GM12864 (cell line): ENCODE measurements at places on chromosomes 16 and 17.

DNA sequence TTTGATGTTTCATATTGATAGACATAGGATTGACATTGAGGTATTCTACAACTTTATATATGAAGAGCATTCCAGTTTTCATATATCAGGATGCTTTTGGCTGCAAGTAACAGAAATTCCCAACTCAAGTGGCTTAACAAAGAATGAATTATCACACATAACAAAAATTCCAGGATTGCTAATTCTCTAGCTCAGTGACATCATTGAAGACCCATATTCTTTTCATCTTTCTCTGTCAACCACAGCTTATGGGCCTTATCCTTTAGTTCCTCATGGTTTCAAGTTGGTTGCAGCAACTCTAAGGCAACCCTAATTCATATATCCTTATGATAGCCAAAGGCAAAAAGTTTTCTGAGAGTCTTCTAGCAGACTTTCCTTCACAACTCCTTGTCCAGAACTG is 91.5 kb upstream of the HAS3 start:
- DNase-seq, result no peak

GRCh38 chr17:55587608-55588139 is 76.4 kb upstream of the SMIM36 start:
- DNase-seq, result no peak

DNA sequence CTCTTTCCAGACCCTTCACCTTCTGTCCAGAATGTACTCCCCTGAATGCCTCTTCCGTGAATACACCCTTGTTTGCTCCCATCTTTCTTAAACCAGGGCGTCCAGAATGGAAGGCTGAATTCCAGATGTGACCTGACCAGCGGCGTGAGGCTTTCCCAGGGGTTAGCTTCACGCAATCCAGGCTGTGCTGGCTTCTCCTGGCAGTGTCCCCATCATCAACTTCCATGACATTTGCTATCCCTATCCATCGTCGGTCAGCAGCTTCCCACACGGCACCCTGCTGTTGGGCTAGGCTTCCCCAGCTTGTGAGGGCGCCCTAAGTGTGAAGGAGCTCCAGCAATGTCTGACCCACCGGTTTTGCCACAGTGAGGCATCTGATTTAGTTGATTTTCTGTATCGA is 339.8 kb upstream of the TNRC6C start:
- no peak for DNase-seq

DNA sequence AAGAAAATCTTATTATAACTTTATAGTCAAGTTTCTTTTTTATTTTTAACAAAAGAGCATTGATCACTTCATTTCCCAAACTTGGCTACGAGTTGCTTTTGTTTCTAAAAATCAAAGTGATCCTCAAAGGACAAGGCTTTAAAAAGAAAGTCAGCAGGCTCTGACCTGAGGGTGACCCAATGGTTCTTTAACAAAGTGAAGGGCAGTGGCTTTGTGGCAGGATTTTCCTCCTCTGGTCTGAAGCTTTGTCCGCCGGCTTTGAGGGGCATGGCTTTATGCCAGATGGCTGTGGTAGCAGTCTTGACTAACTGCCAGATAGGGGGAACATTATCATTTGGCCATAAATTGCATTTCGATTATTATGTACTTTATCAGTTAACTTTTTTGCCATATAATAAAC is 28.5 kb downstream of the IQCK start:
- DNase-seq, result no peak

GRCh38 chr16:31136287-31136662 is 748 bp upstream of the PRSS8 start:
- DNase-seq, result no peak

- DNase-seq, result no peak
These were observed 948 bp downstream of the UTP18 start for GRCh38 chr17:51261024-51261963.
